ENCODE measurements at places on chromosomes 5 and 9.

DNA sequence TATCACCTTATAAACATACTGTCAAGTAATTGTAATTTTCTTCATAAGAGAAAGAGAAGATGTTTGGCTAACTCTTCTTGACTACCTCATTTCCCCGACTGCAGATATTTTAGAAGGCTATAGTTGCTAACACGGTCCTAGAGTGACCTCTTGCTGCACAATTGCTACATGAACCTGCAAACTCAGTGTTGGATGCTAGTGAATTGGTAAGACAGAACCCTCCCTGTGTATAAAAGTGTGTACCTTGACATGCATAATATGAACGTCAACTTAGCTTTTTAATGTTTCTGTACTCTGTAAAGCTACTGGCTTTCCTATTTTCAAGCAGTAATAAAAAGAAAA, 46.7 kb upstream of the CER1 start:
- DNase-seq: no peak

GRCh38 chr9:122005597-122005996, 87.5 kb downstream of the TTLL11 start:
- DNase-seq: no peak

DNA sequence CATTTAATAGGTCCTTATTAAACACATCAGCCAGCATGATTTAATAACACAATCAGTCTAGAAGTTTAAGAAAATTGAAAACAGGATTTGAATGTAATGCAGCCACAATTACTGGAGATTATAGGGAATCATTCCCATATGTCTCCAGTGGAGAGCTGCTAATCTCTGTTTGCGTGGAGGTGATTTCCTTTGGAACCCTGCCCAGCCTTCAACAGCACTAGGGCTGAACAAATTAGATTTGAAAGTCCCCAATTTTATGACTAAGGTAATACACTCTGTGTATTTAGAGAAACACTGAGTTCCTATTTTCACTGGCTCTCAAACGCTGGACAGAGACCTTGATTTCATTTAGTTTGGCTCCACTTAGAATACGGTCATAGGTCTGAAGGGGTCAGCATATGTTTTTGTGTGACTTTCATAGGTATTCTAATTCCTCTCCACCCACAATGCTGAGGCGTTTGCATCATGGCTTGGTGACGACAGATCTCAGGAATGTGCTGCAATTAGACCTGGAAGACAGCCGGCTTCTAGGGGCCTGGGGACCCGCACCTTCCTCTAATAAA, 508.3 kb downstream of the EBF1 start:
- DNase-seq: peak; percentile 19

DNA sequence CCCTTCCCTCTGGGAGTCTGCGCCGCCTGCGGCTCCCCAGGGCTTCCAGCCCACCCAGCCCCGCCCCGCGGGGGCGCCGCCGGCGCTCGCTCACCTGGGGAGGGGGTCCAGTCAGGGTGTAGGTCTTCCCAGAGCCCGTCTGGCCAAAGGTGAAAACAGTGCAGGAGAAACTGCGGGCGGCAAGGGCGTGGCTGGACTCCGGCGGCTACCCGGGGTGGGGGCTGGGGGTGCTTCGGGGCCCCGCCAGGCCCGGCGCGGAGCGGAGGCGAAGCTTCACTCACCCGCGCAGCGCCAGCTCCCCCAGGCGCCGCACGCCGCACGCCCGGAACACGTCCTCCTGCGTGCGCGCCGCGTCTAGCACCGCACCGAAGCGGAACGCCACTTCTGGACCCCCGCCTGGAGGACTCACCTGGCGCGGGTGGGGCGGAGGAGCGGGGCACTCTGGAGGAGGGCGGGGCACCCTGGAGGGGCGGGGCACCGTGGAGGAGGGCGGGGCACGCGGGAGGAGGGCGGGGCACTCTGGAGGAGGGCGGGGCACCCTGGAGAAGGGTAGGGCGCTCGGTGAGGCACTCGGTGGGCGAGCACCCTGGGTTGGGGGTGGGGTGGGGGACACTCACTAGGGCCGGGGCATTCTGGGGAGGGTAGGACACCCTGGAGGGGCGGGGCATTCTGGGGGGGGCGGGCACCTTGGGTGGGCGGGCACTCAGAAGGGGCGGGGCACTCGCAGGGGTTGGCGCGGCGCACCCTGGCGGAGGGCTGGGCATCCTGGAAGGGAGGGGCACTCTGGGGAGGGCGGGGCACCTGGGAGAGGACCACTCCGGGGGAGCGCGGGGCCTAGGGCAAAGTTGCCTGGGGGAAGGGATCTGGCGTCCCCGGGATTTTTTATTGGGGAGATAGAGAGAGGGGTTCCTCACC, 814 bp downstream of the KIF12 start:
- DNase-seq: no peak

DNA sequence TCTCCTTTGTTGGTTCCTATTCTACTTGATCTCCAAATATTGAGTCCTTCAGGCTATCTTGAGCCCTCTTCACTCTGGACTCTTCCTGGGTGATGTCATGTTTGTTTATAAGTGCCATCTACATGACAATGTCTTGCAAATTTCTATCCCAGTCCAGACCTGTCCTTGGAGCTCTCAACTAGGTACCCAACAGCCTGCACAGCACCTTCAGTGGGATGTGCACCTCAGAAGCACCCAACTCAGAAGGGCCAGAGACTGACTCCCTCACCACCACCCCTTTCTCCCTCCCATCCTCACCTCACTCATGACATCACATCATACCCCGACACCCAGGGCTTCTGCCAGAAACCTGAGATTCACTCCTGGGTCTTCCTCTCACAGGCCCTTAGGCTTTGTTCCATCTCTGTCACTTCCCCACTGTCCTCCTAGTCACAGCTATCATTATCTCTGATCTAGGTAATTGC, 14.4 kb downstream of the TXN start:
- no peak for DNase-seq

- no peak for DNase-seq
Measured at GRCh38 chr5:180324601-180324950, 28.6 kb downstream of the GFPT2 start.

- no peak for DNase-seq
Measured at GRCh38 chr9:110777196-110777875, 108.7 kb downstream of the MUSK start.

- no peak for DNase-seq
Measured at GRCh38 chr9:116238225-116238624, 84.6 kb downstream of the PAPPA start.

GRCh38 chr5:167694325-167695147, 596.9 kb upstream of the WWC1 start:
- DNase-seq: no peak

GRCh38 chr9:33124751-33125381, 42.3 kb downstream of the B4GALT1 start:
- DNase-seq: no peak

- no peak for DNase-seq
Measured at GRCh38 chr9:89678396-89679015, 73.7 kb downstream of the GADD45G start.

DNA sequence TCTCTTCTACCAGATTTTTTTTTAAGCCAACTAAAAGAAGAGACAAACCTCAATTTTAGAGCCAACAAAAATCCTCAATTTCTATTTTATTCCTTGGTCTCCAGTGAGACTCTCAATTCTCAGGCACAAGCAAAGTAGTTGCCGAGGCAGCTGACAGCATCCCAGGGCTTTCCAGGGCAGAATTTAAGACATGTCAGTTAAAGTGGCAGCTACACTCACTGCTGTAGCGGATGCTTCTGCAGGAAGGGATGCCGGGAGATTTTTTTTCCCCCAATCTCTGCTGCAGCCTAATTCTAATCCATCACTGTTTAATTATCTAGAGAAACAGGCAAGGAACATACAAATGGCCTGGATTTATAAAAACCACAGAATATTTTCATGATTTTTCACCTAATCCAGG, 57.0 kb downstream of the TTC39B start:
- no peak for DNase-seq

DNA sequence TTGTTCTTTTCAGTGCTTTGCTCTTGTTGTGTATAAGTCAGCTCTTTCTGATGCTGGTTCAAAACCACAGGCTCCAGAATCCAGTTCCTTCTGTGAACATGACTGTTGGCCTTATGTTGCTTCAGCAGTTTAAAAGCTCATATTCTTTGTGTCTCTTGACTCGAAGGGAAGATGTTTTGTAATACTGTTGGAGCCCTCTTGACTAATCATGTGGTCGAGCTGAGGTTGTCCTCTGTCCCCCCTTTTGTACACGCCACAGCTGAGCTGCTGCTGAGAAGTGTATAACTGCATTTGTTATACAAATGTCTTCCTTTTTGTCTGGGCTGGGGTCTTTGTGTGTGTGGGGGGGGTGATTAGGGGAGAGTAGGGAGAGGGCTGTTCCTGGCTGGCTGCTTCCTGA, 35.8 kb downstream of the SLC36A1 start:
- no peak for DNase-seq

- no peak for DNase-seq
Measured at GRCh38 chr5:94690778-94691177, 72.3 kb downstream of the SLF1 start.

DNA sequence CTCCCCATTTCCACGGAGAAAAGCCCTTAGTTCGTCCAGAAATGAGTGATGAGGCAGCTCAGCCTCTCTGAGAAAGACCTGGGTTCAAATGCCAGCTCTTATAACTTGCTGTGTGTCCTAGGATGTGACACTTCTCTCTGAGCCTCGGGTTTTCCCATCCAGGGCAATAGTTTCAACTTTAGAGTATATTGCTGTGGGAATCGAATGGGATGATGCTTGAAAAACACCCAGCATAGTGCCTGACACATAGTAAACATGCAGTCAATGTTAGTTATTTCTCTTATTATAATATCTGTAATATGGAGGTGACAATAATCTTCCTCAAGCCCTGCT, 430 bp upstream of the MAPKAP1 start:
- no peak for DNase-seq

- no peak for DNase-seq
Measured at GRCh38 chr9:89746385-89747116, 141.7 kb downstream of the GADD45G start.

DNA sequence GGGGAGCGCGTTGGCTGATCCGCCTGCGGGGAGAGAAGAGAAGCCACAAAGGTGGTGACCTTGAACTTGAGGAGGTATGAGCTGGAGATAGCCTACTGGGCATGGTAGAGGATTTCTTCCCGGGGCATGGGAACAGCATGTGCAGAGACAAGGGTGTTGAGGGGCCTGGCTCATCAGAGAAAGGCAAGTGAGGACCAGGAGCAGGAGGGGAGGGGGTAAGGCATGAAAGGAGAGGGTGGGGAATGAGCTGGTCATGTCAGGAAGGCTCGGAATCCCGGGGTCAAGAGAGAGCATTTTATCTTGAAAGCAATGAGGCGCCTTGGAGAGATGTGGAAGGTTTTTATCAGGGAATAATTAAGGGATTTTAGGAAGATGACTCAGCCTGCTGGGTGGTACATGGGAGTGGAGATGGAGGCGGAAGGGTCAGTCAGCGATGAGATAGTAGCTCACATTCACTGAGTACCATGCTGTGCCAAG, 121.1 kb downstream of the LHX2 start:
- no peak for DNase-seq

DNA sequence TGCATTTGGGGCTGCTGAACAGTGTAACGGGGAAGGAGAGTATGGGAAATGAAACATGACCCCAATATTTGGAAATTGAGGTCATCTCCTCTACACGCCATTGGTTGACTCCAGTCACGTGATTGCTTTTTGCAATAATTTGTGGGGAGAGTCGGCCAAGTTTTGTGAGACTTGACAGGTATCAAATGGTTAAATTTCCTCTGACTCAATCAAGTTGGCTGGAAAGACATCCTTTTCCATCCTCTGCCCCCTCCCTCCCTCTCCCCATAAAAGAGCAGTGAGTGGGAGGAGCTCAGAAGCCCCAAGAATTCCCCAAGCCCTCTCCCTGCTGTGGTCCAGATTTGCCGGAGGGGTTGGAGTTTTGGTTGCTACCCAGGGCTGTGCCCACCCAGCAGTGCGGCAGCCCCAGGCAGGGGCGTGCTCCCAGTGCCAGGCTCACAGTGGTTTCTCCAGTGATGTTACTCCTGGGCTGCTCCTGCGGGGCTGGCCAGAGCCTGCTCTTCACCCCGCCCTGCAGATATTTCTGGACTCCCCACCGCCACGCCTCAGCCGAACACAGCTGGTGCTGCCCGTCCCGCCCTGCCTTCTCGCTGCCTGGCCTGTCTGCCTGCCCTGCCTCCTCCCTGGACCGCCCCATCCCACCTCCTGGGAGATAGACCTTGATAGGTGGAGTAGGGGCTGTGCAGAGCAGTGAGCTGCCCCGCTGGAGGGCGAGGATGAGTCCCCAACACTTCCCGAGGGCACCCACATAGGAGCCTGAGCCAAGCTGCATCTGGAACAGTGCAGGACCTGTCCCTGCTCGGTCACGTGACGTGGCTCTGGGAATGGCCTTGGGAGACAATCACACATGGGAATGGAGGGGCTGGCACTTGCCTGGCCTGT, 3.4 kb downstream of the COL5A1 start:
- peak; percentile 60 for DNase-seq

- DNase-seq: no peak
Measured at GRCh38 chr5:137715456-137715855, 20.4 kb downstream of the KLHL3 start.

DNA sequence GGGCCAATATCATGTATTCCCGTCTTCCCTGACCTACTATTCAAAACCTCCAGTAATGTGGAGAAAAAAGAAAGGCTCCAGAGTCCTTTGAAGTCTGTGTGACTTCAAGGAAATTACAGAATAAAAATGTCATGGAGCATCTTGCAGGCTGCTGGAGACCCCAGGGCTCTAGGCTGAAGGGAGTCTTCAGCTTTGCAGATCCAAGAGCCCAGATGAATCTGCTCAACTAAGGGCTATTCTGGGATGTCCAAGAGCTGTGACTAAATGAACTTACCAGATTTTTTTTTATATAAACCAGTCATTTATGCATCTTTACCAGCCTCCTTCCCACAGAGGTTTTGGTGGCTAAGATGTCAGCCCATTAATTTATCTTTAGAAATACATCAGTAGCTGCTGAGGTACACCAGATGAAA, 167.3 kb downstream of the MUSK start:
- no peak for DNase-seq

GRCh38 chr5:143752165-143752850, 59.7 kb upstream of the HMHB1 start:
- no peak for DNase-seq
